Esophagus muscularis mucosa (tissue), 4 donors: ENCODE measurements at places on chromosomes 13 and 19.

GRCh38 chr13:87497426-87497825, 173.7 kb upstream of the SLITRK5 start:
- no peak for DNase-seq

DNA sequence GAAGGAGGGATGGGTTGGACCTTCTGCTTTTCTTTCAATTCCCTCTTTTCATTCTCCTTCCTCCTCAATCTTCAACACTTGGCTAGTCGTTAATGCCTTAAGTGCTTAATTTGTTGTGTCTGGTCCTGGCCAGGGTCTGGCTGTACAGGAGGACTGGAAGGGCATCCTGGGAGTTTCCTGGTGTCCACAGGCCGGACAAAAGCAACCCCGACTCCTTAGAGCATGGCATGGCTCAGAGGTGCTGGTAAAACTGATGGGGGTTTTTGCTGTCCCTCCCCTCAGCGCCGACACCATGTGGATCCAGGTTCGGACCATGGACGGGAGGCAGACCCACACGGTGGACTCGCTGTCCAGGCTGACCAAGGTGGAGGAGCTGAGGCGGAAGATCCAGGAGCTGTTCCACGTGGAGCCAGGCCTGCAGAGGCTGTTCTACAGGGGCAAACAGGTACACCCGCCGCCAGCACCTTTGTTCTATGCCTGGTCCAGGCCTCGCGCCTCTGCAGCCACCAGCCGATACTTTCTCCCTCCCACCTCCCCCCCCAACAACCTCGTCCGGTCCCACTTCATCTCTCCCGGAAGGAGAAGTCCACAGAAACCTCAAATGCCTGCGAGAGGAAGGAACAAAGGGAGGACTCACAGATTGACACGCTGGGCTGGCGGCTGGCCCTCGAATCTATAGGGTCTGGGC, 1.4 kb downstream of the UHRF1 start:
- DNase-seq = no peak

- no peak for DNase-seq
Observed at GRCh38 chr13:46531953-46532352, 21.0 kb upstream of the LRCH1 start.

- DNase-seq = no peak
Observed at GRCh38 chr19:29538146-29538545, 12.4 kb downstream of the VSTM2B start.

DNA sequence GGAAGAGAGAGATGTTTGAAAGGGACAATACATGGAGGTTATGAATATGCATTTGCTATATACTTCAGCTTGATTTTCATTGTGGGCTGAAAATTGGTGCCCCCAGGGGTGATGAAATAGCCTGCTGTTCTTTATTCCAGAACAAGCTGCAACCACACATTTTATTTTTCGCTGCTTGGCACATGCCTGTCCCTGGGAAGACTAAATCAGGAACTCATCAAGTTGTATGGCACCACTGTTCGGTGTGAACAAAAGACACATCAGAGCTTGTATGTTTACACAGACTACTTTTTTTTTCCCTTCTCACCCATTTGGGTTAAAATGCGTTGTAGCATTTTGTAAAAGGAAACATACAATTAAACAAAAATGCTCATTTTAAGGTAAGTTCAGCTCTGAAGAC, 230.7 kb downstream of the NALCN start:
- DNase-seq = no peak

GRCh38 chr13:41428155-41428554, 29.2 kb upstream of the RGCC start:
- no peak for DNase-seq

- DNase-seq = no peak
Observed at GRCh38 chr19:10747674-10748073, 29.8 kb downstream of the DNM2 start.

- DNase-seq = no peak
Observed at GRCh38 chr13:71851498-71852409, 15.2 kb downstream of the DACH1 start.

GRCh38 chr19:30473334-30473867, 101.2 kb downstream of the ZNF536 start:
- DNase-seq = no peak

- DNase-seq = no peak
Observed at GRCh38 chr19:32658075-32658474, 16.9 kb downstream of the ANKRD27 start.

- DNase-seq = no peak
Observed at GRCh38 chr19:28401739-28402424, 811.1 kb downstream of the UQCRFS1 start.

DNA sequence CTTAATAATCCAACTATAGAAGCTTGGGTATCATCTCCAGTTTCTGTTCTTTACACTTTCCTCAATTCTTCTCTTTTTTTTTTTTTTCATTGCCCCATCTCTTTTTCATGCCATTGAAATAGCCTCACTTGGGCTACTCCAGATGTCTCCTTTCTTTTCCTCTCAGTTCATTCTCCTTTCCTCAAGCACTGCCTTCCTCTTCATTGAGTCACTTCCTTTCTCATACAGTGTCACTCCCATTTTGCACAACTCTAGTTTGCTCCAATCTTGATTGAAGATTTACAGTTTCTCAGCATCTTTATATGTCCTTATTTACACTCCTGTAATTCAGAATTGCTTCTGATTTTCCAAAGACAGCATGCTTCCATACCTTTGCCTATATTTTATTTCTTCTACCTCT, 61.3 kb downstream of the IPO5 start:
- DNase-seq = no peak
